ENCODE measurements at places on chromosomes 2 and 18. TPM values are rescaled to one million over a fixed set of nuclear protein-coding genes. Genes with fewer than 3 reads are reported as not detected.

SLC38A11 gene
- not detected for total RNA-seq

CD226 gene
- under 0.01 TPM for total RNA-seq

RAD51AP2 gene
- not detected for total RNA-seq

MSTN gene
- total RNA-seq = under 0.01 TPM

PKDCC gene
- total RNA-seq = 52.9 TPM

ZSWIM2 gene
- total RNA-seq = not detected

WDR35 gene
- total RNA-seq = 5.9 TPM

KCNIP3 gene
- 2.0 TPM for total RNA-seq

KLHL41 gene
- 0.34 TPM for total RNA-seq

EVA1A gene
- 28.4 TPM for total RNA-seq

CRYBA2 gene
- not detected for total RNA-seq

GPR45 gene
- total RNA-seq = not detected

IL1RL2 gene
- 0.74 TPM for total RNA-seq

SERPINB2 gene
- total RNA-seq = 5.2 TPM

NMS gene
- total RNA-seq = not detected

GAD1 gene
- not detected for total RNA-seq

Data from bronchus fibroblast of lung (primary cell).